Endothelial cell of umbilical vein (primary cell): ENCODE measurements at places on chromosomes 4 and X. TPM values are rescaled to one million over a fixed set of nuclear protein-coding genes. Genes with fewer than 3 reads are reported as not detected.

DNA sequence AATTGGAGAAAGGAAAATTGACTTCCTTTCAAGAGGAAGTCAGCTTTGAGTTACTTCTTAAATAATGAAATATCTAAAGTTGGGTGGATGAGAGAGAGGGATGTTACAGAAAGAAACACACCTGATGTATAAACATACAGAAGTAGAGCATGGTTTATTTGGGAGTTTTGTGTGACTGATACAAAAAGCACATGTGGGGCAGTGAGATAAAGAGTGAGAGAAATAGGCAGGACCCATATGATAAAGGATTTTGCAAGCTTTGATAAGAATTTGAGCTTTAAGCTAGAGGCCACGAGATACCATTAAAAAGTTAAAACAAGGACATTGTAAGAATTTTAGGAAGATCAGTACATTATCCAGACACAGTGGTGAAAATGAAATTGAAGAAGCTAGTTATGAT lies 263.3 kb upstream of the GPRIN3 start:
- no peak for DNase-seq

DNA sequence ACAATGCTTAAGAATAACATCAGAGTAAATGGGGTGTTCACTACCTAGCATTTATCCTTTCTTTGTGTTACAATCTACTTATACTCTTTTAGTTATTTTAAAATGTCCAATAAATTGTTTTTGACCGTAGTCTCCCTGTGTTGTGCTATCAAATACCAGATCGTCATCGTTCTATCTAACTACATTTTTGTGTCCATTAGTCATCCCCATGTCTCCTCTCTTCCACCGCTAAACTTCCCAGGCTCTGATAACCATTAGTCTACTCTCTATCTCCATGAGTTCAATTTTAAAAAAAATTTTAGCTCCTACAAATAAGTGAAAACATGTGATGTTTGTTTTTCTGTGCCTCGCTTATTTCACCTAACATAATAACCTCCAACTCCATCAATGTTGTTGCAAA lies 381.9 kb downstream of the PRDM5 start:
- no peak for DNase-seq

DNA sequence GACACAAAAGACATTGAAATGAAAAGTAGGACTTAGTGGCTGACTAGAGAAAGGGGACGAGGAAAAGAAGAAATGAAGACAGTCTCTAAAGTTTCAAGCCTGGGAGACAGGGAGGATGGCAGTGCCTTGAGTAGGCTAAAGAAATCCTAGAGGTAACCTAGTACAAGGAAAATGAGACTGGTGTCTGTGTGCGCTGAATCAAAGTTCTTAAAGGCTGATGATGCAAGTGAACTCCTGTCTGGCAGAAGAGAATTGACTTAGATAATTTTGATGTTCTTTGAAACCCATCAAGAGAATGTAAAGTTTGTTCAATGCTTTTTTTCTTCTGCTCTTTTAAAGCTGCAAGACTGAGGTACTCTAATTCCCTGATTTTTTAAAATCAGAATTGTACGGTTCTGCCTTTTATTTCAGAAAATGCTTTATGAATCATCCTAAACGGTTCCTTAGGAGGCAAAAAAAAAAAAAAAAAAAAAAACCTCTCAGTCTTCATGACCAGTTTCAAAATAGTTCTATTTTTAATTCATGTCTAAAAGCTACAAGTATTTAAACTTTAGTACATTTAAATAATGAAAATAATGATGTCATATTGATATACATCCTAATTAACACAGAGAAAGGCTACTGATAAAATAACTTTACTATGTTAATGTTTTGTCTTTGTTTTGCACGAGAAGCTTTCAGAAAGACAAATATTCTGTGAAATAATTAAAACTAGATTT lies 189.8 kb downstream of the PPP3CA start:
- no peak for DNase-seq

GRCh38 chr4:151296227-151296626 lies 19.3 kb downstream of the PRSS48 start:
- DNase-seq = no peak

DNA sequence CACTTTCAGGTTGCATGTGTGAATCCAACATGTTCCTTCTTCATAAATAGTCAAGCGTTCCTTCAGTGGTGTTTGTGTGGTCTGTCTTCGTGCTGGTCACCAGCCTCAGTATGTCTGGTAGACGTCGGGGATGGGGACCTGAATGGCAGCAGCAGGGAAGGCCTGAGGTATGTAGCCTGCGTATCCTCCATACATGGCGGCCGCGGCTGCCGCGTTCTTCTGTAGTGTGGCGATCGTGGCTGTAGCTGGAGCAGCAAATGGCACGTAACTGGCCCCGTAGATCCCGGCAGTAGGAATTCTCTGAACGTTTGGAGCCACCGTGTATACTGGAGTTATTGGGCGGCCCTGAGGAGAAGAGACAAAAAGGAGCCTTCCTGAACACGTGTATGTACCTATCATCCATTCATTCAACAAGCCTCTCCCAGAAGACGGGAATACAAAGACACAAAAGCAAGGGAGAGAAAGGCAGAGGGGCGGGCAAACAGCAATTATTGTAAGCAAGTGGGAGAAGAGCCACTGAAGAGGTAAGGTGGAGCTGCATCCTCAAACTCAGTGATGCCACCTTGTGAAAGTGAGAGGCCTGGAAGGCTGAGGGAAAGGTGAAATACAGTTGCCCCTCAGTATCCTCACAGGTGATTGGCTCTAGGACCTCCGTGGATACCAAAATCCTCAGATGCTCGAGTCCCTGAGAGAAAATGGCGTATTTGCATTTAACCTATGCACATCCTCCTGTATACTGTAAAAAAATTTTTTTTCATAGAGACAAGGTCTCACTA lies 90.9 kb downstream of the CHRNA9 start:
- no peak for DNase-seq

DNA sequence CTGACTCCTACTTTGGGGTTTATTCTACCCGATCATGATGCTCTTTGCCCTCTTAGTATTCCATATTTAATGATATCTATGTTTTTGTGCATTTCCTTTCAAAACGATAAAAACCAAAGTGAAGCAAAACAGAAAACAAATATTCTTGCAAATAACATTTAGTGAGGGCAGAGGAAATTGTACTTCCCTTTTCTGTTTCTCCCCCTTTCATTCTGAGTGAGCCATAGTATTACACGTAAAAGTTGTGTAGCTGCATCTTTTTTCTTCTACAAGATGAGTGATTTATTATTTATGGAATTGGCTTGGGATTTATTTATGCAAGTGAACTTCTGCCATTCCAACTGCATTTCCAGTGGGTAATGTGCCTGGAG lies 109.9 kb downstream of the AFF2 start:
- no peak for DNase-seq

GRCh38 chr4:57318703-57319102 lies 208.5 kb upstream of the IGFBP7 start:
- DNase-seq = no peak

DNA sequence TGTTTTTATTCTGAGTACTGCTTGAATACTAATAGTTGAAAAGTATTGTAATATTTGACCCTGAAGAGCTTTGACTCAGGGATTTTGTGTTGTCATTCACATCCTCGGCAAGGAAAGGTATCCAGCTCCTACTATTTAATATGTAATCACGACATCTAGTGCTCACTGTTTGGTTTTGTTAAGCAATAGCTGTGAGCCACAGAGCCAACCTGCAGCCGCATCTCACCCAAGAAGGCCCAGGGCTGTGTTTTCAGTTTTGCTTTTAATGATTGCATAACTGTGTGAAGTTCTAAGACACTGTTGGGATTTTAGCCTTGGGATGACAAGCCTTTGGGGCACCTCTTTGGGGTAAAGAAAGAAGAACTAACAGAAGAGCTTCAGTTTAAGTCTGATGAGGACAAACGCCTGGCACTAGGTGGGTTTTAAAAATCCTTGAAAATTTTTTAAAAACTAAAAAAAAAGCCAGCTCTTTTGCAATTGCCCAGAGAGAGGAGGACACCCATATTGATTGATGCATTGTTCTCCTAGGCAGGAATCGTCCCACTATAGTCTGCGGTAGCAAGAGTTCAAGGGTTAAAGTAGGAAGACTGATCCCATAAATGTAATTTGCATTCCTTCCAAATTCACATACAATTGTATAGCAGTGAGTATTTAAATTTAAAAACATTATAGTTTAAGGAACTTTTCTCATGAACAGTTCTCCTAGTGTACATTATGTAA lies 157.8 kb downstream of the RELL1 start:
- DNase-seq = no peak

DNA sequence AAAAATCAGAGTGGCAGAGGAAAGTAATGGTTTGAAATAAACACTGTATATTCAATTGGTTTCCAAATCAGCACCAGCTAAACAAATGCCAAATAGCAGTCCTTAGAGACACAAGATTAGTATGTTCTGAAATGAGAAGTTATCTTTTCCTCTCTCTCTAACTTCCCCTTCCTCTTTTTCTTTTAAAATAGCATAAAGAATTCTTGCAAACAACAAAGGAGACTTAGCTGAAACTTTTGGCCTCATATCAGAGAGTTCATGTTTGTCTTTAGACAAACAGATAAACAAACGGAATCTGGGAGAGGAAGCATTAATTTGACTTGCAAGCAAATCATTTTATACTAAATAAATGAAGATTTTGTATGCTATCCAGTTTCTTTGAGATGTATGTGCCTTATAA lies 399.0 kb downstream of the GBA3 start:
- no peak for DNase-seq

- peak; percentile 51 for DNase-seq
Observed at GRCh38 chr4:20617678-20618396, 82.4 kb upstream of the PACRGL start.

DNA sequence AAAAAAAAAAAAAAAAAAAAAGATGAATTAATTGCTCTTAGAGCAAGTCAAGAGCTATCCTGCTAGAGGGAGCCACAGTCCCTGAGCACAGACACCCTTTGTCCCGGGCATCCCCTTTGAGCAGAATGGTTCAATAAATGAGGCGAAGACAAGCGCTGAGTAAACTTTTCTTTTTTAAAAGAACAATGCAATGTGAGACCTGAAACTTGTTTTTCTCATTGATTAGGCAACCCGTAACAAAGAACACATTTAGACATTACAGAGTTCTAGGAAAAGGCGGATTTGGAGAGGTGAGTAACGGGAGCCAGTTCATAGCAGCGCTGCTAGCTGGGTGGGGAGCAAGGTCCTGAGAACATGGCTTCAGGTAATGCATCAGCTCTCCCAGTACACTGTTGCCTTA lies 46.1 kb downstream of the GRK4 start:
- DNase-seq = no peak

DNA sequence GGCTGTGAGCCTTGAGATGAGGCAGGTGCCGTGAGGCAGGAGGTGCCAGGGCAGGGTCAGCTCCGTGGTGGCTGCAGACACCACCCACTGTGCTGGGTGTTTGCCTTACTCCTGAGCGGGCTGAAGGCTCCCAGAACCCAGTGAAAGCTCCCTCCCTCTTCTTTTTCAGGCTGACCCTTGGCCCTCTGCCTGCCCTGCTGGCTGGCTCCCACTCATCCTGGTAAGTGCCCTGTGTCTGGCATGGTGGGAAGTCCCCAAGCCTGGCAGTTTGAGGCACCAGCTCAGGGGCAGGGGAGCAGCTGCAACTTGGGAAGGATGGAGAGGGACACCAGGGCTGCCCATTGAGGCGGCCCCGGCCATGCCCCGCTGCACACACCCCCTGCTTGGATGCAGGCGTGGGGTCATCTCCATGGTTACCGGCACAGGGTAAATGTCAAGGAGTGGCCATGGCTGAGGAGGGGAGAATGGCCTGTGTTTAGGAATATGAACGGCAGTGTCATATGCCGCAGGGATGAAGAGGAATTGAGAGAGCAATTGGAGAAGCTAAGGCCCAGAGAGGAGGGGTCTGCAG lies 16.8 kb downstream of the SH3BP2 start:
- DNase-seq = no peak

- DNase-seq = no peak
Observed at GRCh38 chr4:159070742-159071141, 32.1 kb upstream of the RAPGEF2 start.

DNA sequence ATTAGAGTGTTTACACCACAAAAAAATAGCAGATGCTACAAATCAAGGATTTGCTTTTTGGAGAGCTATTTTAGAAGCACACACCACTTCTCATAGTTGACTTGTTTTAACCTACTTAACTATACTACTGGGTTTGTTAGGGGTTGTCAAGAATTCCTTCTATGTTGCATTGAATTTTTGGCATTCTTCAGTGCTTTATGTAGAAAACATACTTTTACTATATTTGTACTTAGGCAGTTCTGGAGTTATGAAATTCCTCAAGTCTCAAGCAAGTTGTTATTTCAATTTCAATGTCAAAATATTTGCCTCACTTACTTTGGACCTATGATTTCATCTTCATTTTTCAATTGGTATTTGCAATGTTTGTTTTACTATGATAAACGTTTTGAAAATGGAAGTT lies 449.6 kb downstream of the GLUD2 start:
- no peak for DNase-seq

DNA sequence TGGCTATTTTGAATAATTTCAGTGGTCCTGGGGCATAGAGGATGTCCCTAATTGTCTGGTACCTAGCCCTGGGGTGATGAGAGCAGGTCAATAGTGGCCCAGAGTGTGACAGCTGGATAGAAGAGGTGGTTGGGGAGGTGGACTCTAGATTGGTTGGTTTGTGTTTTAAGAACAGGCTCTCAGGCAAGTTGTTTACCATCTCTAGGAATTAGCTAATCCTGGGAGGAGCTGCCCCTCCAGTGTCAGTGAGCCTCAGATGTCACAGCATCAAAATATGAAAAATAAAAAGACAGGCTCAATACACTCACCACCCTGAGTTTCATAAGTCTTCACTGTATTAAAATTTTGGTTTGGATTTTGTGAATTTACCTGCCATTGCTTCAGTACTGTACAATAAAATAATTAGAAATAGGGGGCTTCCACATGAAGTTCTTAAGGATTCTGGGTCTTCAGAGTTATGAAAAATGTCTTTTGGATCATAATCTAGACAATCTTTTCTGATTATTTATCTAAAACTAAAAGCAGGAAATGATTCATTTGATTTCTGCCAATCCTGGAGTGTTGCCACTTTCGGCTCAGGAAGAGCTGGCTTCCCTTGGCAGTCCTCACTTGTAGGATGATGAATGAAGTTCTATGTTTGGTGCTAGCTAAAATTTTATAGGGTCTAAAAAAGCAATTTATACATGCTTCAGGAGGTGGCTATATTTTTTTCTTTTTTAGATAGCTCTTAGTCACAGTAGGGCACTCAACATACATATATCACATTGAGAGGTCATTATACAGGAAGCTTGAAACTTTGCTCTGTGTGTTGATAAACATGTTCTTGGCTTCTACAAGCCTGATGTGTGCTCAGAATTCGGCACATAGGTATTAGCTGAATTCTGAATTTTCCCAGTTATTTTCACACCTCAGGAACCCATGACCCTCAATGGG lies 395.1 kb downstream of the RAB28 start:
- no peak for DNase-seq

ANXA3 gene
- total RNA-seq = 73.8 and 78.4 TPM in 2 replicates

SRPX2 gene
- total RNA-seq = 124 and 133 TPM in 2 replicates

F9 gene
- total RNA-seq = not detected in 2 replicates

MTMR8 gene
- 0.75 and 1.1 TPM in 2 replicates for total RNA-seq

CLTRN gene
- total RNA-seq = not detected in 2 replicates

RBMXL3 gene
- total RNA-seq = not detected in 2 replicates

RAB39B gene
- total RNA-seq = not detected in 2 replicates

CDS1 gene
- total RNA-seq = 0.07 TPM in 1 of 2 replicates, not detected in the other

TMPRSS11B gene
- total RNA-seq = not detected in 2 replicates

ASB12 gene
- not detected in 2 replicates for total RNA-seq

HSFX4 gene
- total RNA-seq = not detected in 2 replicates
